T-helper 1 cell treated with Interleukin-12 subunit alpha and Interleukin-12 subunit beta and Interleukin-4 antibody, amounts not matched to agents 30 ng/mL and 1 ng/mL, for 36 hours (primary cell): ENCODE measurements at places on chromosomes 4 and X. TPM values are rescaled to one million over a fixed set of nuclear protein-coding genes. Genes with fewer than 3 reads are reported as not detected.

USP51 gene
- 0.98 and 1.2 TPM in 2 replicates for total RNA-seq

H2BW2 gene
- not detected in 2 replicates for total RNA-seq

HELT gene
- total RNA-seq: not detected in 2 replicates

TMEM154 gene
- total RNA-seq: 33.0 and 39.4 TPM in 2 replicates
